ENCODE measurements at places on chromosomes 16 and 17.

GRCh38 chr16:66690106-66690847 is 6.3 kb downstream of the CMTM4 start:
- DNase-seq, result no peak

DNA sequence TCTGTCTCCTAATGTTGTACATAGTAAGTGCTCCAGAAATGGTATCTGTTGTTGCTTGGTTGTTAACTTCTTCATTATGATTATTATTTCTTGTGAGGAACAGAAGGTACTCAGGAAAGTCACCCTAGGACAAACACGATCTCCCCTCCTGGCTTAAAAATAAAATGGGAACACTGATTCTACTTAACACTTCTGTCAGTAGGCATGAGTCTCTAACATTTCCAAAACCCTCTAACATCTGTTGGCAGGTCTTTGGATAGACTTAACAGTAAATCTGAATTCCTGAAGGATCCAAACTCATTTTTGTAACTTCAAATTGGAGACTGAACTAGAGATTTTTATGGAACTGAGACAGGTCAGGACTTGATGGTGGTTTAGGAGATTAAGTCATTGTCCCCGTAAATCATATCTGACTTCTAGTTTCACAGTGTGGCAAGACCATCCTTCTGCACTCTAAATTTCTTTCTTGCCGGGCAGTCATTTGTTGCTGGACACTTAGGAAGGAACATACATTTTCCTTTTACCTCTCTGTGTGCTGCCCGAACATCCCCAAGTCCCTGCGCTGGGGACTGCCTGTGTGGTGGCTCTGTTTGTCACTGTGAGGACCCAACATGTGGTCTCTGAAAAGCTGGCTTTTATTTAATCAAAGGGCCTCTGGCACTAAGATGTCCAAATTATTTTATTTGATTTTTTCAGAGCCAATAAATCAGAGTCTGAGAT is 149.9 kb downstream of the NPIPB5 start:
- DNase-seq, result no peak

DNA sequence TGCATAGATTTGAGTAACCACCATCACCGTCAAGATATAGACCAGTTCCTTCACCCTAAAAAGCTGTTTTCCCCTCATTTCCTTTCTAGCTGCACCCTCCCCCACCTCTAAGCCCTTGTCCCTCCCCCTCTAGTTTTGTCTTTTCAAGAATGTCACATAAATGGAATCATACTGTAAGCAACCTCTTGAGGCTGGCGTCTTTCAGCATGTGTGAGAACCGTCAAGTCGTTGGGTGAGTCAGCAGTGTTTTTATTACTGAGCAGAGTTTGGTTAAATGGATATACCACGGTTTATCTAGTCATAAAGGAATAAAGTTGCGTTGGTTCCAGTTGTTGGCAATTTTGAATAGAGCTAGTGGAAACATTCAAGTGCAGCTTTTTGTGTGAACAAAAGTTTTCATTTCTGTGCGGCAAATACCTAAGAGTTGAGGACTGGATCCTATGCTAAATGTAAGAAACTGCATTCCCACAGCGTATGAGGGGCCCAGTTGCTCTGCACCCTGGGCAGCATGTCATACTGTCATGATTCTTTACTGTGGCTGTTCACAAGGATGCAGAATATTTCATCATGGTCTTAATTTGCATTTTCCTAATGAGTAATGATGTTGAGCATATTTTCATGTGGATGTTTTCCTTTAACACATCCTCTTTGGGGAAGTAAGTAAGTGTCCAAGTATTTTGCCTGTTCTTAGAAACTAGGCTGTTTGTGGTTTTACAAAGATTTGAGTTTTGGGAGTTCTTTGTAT is 264.3 kb downstream of the CPPED1 start:
- no peak for DNase-seq

DNA sequence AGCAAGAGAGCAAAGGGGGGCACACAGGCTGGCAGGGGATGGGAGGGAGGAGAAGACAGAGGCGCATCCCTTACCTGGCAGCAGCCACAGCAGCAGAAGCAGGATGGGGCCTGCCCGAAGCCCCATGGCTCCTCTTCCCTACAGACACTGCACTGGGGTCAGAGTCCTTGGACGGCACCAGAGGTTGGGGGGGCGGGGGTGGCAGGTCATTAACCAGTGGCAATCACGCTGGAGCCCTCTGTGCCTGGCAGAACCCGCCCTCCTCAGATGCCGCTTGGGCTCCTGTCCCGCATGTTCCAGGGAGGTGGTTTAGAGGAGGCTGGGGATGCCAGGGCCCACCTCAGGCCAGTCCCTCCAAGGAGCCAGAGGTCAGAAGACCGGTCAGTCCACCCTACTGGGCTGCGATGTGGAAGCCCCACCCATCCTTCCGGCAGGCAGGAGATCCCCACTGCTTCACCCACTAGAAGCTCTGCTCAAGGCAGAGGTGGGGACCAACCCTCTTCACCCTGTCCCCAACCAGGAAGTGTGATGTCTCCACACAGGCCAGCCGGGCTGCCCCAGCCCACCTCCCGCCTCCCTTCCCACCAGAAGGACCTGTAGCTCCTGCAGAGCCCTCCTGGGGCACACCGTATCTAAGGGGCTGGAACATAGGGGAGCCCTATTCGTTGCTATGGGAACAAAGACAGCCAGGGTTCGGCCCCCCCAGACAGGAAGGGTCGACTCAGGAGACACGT is 11.7 kb downstream of the ZG16B start:
- no peak for DNase-seq

DNA sequence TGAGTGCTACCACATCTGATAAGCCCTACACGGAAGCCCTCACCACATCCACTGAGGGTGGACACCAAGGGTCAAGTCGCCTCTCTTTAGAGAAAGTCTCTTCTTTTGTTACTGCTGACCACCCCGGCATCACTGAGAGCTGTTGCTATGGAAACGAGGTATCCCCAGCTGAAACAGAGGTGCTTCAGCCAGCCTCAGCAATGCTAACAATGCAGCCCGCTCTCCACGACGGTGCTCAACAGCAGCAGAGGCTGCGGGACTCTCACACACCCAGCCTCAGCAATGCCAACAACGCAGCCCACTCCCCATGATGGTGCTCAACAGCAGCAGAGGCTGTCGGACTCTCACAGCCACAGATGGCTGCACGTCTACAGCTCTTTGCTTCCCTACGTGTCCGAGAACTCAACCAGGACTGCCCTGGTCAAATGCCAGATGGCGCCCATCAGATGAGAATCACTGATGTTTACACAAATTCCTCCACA is 41.4 kb downstream of the VPS53 start:
- no peak for DNase-seq

- no peak for DNase-seq
These were observed 47.6 kb downstream of the ABCA9 start for GRCh38 chr17:69012895-69013805.

- peak; percentile 35 for DNase-seq
These were observed 93.0 kb downstream of the SEC14L1 start for GRCh38 chr17:77233635-77234334.

GRCh38 chr16:85056211-85056748 is 28.7 kb downstream of the KIAA0513 start:
- DNase-seq, result no peak

DNA sequence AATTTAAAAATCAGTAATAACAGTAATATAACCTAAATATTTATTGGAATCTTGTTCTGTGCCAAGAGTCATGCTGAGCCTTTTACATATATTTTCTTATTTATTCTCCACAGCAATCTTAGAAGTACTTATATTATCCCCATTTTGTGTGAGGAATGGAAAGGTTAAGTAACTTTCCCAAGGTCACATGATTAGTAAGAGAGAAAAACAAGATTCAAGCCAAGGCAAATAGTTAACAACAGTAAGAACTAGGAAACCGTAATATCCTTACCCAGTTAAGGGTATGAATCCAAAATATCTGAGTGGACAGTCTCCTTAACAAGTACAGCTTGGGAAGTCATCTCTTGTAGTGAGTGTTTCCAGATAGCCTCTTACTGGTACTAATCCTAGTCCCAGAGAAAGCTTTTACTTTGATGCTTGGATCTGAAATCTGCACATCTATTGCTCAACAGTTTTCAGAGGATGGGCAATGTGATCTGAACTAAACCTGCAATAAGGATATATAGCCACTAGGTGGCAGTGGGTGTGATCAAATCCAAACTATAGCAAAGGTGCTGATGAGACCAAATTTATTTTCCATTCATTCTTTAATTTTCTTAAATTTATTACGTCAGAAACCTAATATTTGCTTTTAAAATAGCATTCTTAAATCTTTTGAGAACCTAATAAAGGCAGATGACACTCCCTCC is 23.3 kb downstream of the SHISA6 start:
- DNase-seq, result no peak

GRCh38 chr17:36148559-36149295 is 27.7 kb downstream of the TBC1D3B start:
- DNase-seq, result peak; percentile 47

All from stimulated activated CD8-positive, alpha-beta memory T cell treated with anti-CD3 and anti-CD28 coated beads, Interleukin-15, amount 100 ng/mL, for 48 hours (primary cell).